ENCODE measurements at places on chromosomes 2 and 18.

GRCh38 chr18:47204908-47205522 lies 28.9 kb upstream of the IER3IP1 start:
- DNase-seq: no peak

DNA sequence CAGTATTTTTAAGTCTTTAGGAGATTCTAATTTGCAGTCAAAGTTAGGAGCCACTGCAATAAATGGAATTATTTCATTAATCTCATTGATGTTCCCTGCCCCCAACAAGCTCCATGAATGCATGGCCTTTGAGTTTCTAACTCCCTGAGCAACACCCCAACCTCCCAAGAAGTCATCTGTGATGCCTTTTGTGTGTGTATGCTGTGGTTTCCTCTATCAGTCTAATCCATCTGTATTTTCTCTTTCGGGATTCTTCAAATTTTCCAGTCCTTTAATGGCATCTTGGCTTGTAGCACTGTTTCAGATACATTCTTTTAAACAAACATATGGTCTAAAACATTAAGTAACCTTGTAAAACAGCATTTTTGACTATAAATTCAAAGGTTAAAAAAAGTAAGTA lies 16.8 kb downstream of the SERPINB10 start:
- DNase-seq: no peak

- no peak for DNase-seq
Observed at GRCh38 chr2:55837073-55837472, 86.5 kb downstream of the EFEMP1 start.

DNA sequence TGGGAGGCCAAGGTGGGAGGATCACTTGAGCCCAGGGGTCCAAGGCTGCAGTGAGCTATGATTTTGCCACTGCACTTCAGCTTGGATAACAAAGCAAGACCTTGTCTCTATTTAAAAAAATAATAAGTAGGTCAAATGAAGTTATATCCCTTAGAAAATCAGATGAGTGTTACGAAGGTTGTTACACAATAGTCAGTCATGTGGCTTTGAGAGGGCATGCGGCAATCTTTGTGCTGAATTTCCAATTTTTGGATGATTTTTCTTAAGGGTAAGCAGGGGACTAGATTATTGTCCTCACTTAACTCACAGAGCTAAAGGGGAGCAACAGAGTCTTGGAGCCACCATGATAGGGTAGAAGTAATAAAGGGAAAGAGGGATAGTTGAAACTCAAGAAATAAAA lies 71.8 kb downstream of the B3GNT2 start:
- no peak for DNase-seq

- no peak for DNase-seq
Observed at GRCh38 chr2:232869138-232870017, 686 bp upstream of the SNORC start.

DNA sequence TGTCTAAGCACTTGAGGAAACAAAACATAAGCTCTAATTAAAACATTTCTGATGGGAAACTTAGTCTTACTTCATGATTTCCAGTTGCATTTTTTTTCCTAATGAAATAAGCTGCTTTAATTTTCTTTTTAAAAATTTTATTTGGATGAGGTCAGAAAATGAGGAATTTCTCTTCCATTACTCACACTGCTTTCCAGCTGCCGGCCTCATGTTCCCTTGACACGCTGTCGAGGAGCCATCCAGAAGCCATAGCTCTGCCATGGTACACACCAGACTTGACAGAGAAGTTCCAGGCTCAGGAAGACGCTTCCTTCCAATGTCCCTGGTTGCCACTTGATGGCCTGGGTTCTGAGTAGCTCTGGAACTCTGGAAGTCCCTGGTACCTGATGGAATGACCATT lies 12.1 kb upstream of the MAPRE2 start:
- DNase-seq: no peak

DNA sequence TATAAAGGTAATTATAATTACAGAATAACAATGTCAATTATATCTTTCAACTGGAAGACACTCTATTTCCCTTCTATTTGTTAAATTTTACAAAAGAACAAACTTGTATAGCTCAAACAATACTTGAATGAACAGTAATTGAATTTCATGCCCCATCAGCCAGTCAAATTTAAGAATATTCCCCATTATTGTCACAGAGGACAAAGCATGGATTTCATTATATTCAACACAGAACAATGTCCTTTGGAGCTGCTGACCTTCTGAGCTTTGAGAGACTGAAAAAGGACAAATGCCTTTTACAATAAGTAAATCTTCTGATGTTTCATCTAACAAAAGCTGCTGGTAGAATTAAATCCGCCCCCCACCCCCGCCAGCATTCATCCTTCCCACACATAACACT lies 187.5 kb upstream of the MC4R start:
- no peak for DNase-seq

GRCh38 chr2:205296959-205297358 lies 385.3 kb upstream of the NRP2 start:
- no peak for DNase-seq

DNA sequence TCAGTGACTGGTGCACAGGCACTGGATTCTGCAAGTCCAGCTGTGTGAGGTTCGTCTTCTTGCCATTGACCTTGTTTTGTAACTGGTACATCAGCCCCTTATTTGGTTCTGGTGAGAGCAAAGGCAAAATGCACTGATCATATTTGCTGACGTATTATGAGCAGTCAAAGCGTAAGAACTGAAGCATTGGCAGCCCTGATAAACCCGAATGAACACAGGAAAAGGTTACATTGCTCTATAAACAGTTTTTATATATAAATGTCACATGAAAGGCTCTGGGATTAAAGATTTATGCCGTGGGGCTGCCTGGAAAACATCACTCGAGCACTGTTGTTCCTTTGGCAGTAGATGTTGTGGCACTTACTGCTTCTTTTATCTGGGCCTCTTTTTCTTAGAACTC lies 167.9 kb downstream of the IRS1 start:
- DNase-seq: no peak

GRCh38 chr2:231666171-231667095 lies 41.9 kb upstream of the PTMA start:
- DNase-seq: peak; percentile 68

GRCh38 chr18:24317370-24317769 lies 80.3 kb downstream of the OSBPL1A start:
- DNase-seq: no peak

- no peak for DNase-seq
Observed at GRCh38 chr2:231687133-231687852, 21.0 kb upstream of the PTMA start.

DNA sequence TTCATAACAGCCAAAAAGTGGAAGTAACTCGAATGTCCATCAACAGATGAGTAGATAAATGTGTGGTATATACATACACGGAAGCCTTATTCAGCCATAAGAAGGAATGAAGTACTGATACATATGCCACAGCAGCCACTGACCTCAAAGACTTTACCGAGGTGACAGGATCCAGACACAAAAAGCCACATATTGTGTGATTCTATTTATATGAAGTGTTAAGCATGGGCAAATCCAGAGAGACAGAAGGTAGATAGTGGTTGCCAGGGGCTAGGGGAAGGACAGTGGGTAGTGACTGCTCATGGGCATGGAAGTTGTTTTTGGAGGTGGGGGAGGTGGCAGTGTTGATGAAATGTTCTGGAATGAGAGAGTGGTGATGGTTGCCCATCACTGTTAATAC lies 33.9 kb downstream of the ZAP70 start:
- DNase-seq: no peak

GRCh38 chr18:76489081-76489480 lies 6.0 kb downstream of the ZNF516 start:
- no peak for DNase-seq

GRCh38 chr2:46326231-46326980 lies 29.2 kb downstream of the EPAS1 start:
- DNase-seq: no peak

DNA sequence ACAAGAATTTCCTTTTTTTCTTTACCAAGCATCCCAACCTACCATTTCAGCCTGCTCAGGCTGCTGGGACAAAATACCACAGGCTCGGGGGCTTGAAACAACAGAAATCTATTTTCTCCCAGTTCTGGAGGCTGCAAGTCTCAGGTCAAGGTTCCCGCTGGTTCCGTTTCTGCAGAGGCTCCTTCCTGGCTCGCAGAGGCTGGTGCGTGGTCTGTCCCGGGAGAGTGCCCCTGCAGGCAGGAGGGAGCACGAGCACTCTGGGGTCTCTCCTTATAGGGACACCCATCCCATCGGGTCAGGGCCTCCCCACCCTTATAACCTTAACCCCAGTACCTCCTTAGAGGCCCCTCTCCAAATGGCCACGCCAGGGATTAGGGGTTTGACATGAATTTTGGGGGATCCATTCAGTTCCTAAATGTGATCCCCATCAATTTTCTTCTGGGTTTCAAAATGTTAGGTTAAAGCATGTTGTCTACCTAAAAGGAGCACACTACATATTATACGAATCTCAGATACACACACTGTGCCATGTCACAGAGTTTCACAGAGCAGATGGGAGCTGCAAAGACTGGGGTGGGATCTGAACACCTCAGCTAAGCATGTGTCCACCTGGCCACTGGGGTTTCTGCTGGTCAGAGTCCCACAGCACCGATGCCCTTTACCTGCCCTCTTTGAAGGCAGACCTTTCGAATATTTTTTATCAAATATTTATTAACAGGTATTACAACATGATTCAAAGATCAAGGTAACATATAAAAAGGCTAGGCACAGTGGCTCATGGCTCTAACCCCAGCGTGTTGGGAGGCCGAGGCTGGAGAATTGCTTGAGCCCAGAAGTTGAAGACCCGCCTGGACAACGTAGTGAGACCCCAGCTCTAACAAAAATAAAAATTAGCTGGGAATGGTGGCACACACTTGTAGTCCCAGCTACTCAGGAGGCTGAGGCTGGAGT lies 17.6 kb upstream of the ADI1 start:
- DNase-seq: no peak

Data from skeletal muscle cell (primary cell).